WERI-Rb-1 (cell line): ENCODE measurements at places on chromosomes 16 and 17.
A peak's percentile ranks its signal among the peaks of the same experiment; 100 is the strongest.

GRCh38 chr16:30651124-30652004 is 604 bp downstream of the PRR14 start:
- DNase-seq, result peak; percentile 74

DNA sequence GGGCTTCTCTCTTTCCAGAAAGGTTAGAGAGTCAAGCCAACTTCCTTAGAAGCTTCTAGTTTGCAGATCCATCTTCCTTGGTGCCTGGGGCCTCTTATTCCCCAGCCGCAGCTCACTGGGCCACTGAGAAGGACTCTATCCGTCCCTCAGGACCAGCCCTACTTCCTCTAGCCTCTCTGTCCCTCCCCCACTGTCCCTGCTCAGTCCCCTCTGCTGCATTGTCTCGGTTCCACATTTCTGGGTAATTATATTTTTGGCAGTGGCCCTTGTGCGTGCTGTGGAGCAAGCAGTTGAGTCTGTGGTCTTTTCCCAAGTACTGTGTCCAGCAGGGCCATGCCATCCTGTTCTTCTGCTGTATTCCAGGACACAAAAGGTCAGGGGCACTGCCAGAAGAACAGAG is 17.8 kb downstream of the IRX3 start:
- no peak for DNase-seq

DNA sequence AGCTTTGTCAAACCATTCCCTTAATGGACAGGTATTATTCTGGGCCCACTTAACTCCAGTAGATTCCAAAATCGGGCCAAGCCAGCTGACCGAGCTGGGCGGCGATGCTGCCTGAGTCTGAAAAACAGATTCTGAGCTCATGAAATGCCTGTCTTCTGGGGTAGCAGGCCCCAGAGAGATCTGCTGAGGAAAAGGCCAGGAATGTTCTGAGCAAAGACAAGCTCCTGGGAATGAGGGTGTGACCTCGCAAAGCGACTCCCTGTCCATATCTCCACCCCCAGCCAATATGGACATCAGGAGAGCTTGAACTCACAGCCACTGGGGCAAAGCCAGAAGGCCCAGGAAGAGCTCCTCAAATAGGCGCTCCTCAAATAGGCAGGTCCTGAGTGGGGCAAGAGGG is 23.7 kb downstream of the ZNF423 start:
- DNase-seq, result no peak

GRCh38 chr16:54462771-54463170 is 176.2 kb upstream of the IRX3 start:
- DNase-seq, result no peak

DNA sequence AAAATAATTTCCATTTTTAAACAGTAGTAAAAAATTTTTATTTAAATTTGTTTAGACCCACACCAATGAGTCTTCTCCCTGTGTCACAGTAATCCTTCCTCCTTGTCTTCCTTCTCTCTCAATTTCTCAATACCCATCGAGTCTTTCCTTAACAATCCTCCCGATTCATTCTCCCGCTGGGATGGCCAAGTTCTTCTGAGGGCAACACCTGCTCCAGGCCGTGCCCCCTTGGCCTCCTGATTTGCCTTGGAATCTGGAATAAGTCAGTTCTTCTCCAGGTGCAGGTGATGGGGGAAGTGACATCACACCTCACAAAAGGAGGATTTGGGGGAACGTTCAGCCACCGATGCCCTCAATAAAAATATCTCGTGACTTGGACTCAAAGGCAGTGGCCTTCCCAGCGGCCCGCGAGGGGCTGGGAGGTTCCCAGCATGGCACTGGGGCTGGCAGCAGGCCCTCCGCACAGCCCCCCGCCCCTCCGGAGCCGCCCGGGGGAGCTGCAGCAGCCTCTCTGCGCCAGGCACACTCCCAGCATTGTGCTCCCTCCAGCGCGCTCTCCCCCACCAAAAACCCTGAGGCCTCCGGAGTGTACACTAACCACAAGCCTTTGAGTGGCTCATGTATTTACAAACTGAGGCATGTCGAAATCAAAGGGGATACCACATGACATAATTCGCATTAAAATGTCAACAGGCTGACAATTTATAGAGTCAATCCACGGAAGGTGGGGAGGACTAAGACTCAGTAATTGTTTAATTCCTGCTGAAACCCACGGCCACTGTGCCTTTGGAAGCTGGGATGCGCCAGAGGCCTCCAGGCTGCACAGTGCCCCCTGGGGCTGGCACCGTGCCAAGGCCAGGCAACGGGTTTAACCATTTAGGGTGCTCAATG is 120.5 kb downstream of the ZFHX3 start:
- DNase-seq, result no peak

DNA sequence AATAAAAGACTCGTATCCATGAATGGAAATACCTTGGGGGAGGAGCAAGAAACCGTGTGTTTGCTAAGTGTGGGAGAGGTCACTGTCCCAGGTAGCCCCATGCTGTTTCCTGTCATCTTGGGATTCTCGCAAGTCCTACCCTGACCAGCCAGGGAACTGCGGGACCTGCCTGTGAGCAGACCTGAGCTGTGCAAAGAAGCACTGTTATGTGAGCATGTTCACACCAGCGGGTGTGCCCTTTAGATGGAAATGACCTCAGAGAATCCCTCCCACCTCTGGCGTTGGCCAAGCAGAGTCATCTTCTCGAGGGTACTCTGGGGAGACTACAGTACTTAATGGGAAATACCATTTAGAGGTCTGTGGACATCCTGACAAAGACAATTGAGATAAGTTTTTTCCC is 127.0 kb upstream of the MON1B start:
- DNase-seq, result no peak

DNA sequence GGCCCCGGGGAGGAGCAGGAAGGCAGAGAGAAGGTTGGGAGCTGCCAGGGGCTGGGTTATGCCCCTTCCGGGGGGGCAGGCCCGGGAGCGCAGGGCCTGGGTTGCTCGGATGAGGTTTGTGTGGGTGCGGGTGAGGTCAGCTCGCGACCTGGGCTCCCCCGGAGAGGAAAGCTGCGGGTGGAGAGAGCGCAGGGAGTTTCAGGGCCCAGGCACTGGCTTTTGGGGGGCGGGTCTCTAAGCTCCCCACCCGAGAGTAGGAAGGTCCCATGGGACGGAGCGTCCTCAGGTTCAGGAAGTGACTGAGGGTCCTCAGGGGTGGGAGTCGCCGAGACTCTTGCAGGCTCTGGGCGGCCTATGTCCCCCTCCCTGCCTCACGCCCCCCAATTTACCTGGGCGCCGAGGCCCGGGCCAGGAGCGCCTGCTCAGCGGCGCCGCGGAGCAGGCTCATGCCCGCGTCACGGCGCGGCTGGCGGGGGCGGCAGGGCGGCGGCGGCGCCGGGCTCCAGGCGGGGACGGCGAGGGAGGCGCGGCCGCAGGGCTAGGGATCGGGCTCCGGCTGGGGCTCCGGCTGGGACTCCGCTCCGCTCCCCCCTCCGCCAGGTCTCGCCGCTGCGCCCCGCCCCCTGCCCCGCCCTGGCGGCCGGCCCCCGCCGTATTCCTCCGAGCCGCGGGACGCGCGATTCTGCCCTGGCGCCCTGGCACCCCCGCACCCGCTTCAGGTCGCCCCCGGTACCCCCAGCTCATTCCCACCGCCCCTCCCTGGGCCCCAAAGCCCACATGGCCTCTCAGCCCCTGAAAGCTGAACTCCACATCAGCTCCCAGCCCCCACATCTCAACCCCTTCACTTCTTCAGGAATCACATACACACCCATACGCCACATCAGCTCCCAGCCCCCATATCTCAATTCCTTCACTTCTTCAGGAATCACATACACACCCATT is at the start of gene DOK4:
Gene DOK4, minus strand, starts transcription at position 578 of the 942 bp plus-strand sequence. CDS start 6,986 bp downstream, outside the sequence.
- DNase-seq, result peak; percentile 76

DNA sequence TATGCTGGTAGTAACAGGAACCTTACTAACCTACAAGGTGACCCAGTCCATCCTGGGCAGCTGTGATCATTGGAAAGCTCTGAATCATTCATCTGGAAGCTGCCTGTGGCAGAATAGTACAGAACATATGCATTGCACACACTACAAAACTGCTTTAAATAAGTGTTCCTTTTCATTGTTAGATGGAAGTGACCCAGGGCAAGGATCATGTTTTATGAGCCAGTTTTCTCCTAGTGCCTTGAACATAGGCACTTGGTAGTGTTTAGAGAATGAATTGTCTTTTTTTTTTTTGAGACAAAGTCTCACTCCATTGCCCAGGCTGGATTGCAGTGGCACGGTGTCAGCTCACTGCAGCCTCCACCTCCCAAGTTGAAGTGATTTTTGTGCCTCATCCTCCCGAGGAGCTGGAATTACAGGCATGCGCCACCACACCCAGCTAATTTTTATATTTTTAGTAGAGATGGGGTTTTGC is 55.4 kb downstream of the TENT4B start:
- DNase-seq, result no peak

DNA sequence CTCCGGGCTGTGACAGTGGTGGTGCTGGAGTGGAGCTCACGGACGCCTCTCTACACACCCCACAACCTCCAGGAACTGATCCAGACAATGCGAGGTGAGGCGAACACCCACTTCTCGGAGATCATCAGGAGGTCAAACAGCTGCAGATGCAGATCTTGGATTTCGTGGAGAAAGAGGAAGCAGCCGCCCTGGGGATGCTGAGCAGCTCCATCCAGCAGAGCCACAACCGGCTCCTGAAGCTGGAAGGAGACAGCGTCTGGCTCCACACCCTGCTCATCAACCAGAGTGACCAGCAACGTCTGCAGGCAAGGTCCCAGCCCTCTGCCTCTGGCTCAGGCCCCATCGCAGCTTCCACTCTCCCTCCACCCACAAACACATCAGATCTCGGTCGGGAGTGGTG is 13.2 kb upstream of the SLC16A5 start:
- no peak for DNase-seq

DNA sequence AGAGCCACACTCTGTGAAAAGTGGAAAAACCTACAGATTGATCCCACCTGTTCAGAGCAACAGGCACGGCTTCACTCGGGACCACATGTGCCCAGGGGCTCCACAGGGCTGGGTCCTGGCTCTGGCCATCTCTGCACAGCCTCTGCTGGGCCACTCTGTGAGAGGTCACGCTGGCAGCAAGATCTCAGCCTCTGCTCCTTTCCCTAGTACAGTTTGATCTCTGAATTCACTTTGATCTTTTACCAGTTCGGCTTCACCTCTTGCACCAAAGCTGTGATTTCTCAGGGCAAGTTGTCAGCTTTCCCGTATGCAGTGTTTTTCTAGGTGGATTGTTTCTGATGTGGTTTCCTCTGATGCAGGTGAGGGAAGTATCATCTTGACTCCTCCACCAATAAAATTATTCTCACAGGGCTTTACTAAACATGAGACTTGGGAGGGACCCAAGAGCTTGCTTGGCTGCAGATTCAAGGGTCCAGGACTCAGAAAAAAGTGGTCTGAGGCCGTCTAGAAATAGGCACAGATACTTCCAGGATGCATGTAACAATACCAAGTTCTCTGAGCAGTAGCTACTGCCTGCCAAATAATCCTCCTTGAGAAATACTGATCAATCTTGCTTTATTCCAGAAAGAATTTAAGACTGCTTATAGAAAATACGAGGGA is 24.0 kb upstream of the ALDH3A1 start:
- DNase-seq, result no peak

- no peak for DNase-seq
Observed at GRCh38 chr17:79832218-79833109, 6.8 kb downstream of the CBX4 start.

DNA sequence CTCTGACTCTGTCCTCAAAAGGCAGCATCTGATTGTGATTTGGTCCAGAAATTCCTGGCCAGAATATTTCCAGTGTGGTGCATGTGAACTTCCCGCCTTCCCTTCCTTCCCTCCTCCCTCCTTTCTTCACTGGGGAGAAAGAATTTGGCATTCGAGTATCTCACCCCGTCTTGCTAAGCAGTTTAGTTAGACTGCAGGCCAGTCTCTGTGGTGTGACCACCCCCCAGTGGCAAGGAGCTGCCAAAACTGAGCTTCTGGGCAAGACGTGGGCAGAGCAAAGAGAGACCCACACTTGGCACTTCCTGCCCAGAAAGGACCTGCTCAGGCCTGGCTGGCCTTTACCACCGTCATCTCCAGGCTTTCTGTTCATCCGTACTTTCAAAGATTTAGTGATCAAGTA is 36.4 kb downstream of the SNX20 start:
- peak; percentile 55 for DNase-seq

DNA sequence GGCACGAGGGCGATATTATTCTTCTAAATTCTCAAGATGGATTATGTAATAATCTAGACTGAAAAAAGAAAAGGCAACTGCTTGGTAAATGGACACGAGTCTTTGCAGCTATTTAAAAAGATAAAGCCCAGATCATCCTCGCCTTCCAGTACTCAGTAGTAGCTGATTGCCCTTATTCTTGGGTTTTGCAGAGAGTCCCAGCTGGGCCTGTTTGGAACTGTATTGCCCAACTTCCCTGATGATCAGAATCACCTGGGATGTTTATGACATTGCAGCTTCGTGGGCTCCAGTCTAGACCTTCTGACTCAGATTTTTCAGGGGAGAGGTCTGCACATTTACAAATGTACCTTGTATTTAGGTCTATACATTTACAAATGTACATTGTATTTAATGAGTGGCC is 213.5 kb downstream of the RAB11FIP4 start:
- DNase-seq, result no peak

- no peak for DNase-seq
Observed at GRCh38 chr17:14760719-14761411, 460.0 kb downstream of the HS3ST3B1 start.

DNA sequence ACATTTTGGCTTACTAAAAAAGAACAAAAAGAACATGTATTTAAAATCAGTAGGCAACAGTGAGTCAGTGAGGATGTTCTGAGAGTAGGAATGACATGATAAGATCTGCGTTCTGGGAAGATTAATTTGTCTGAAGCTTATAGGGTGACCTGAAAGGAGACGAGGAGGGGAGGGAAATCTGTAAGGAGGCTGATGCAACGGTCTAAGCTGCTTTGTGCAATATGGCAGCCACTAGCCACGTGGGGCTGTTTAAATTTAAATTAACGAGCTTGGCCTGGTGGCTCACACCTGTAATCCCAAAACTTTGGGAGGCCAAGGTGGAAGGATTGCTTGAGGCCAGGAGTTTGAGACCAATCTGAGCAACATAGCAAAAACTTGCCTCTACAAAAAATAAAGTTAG is 181.6 kb upstream of the CACNG3 start:
- DNase-seq, result peak; percentile 56

GRCh38 chr17:33127706-33128105 is 136.1 kb downstream of the SPACA3 start:
- no peak for DNase-seq

- DNase-seq, result no peak
Observed at GRCh38 chr17:36930583-36930900, 6.7 kb upstream of the LHX1 start.

- DNase-seq, result no peak
Observed at GRCh38 chr17:78921437-78921971, 3.7 kb downstream of the TIMP2 start.

- no peak for DNase-seq
Observed at GRCh38 chr17:1789936-1790335, 28.1 kb downstream of the SERPINF1 start.

GRCh38 chr17:79160980-79161636 is 86.5 kb downstream of the ENGASE start:
- DNase-seq, result no peak

GRCh38 chr17:7356072-7356549 is 1.2 kb downstream of the TMEM95 start:
- peak; percentile 93 for DNase-seq

- no peak for DNase-seq
Observed at GRCh38 chr16:54366943-54367342, 80.4 kb upstream of the IRX3 start.

DNA sequence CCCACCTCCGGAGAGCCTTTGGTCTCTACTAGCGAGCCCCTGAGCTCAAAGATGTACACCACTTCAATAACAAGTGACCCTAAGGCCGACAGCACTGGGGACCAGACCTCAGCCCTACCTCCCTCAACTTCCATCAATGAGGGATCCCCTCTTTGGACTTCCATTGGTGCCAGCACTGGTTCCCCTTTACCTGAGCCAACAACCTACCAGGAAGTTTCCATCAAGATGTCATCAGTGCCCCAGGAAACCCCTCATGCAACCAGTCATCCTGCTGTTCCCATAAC is 702 bp downstream of the SPN start:
- DNase-seq, result no peak
